ENCODE measurements at places on chromosomes 4 and X. TPM values are rescaled to one million over a fixed set of nuclear protein-coding genes. Genes with fewer than 3 reads are reported as not detected.

DNA sequence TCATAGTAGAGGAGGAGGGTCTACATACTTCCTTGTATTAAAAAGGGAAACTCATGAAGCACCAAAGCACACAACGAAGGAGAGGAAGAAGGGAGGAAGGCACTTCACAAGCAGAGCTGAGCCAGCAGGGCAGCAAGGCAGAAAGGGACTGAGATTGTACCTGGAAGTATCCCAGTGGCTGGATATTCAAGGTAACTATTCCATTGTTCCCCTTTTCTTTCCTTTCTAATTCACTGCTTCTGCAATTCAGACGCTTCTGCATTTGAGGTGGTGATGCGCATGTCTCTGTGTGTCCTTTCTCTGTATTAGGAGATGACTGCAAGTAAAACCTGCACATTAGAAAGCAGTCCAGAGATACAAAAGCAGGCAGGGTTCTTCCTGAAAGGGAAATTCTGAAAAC, 54.9 kb downstream of the UBQLN2 start:
- no peak for DNase-seq

GRCh38 chr4:153465615-153466080, 512 bp upstream of the TMEM131L start:
- peak; percentile 54 for DNase-seq

- no peak for DNase-seq
Observed at GRCh38 chrX:70613295-70613694, 168.7 kb downstream of the DLG3 start.

GRCh38 chrX:16089086-16089485, 34.3 kb upstream of the GRPR start:
- no peak for DNase-seq

- DNase-seq, result no peak
Observed at GRCh38 chrX:153478746-153479145, 8.4 kb upstream of the HAUS7 start.

GRCh38 chr4:5206016-5206790, 154.9 kb downstream of the STK32B start:
- DNase-seq, result no peak

The LAMTOR3 gene
- 58.4 TPM for total RNA-seq

Data from neural progenitor cell (in vitro differentiated cells).